ENCODE measurements at places on chromosomes 7 and 10. TPM values are rescaled to one million over a fixed set of nuclear protein-coding genes. Genes with fewer than 3 reads are reported as not detected.

- DNase-seq: no peak
Observed at GRCh38 chr10:26485150-26485941, 47.2 kb downstream of the APBB1IP start.

Gene SUGCT
- total RNA-seq: 3.1 TPM

Gene AGBL3
- 1.4 TPM for total RNA-seq

GRCh38 chr7:46461334-46461777 lies 540.3 kb upstream of the IGFBP3 start:
- no peak for DNase-seq

Gene HOXA9
- not detected for total RNA-seq

Gene LRRTM3
- not detected for total RNA-seq

Data from cardiac septum (tissue), 1 donor.